Kasumi-1 (cell line): ENCODE measurements at places on chromosomes 2 and 18.

DNA sequence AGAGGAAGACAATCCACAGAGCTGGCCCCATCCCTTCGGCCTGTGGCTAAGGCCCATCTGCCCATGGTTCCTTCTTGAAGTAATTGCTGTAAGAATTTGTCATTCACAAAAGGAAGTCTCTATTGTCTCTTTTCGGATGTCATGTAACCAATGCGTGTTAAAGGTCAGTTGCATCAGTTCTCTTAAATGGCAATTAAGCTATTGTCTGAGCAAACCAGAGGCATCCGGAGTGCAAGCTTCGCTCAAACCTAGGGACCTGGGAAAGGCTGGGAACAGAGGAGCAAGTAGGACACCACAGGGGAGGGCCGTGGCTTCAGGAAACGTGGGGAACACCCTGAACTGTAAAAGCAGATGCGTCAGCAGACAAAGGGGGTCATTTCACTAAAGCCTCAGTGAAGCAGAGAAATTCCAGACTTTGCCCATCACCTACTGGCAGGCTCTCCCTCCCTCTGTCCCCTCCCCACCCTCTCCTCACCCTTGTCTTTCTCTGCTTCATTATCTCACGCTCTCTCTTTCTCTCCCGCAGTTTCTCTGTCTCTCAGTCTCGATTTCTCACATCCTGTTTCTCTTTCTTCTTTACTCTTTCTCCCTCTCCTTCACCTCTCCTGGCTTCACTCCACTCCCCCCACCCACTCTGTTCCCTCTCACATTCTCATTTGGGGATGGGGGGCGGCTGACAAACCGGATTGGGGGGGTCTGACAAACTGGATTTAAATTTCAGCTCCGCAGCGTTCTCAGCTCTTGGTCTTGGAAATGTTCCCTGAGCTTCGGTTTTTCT lies 204.6 kb upstream of the TNP1 start:
- no peak for DNase-seq

- no peak for DNase-seq
Observed at GRCh38 chr18:9862686-9863085, 23.1 kb upstream of the TXNDC2 start.

DNA sequence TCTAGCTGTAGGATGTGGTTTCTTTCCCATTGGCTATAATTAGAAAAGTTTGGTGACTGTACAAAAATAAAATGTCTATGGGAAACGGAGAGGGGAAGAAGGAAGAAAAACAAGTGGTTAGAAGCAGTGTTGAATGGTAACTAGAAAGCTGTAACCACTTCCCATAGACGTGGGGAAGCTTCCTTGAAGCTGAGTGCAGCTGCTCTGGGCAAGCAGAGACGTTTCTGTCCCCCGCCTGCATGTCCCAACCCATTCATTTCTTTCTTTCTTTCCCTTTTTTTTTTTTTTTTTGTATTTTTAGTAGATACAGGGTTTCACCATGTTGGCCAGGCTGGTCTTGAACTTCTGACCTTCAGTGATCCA lies 367.8 kb upstream of the HS6ST1 start:
- DNase-seq, result peak; percentile 76

GRCh38 chr2:236803621-236804020 lies 234.0 kb downstream of the ACKR3 start:
- DNase-seq, result no peak

- DNase-seq, result peak; percentile 38
Observed at GRCh38 chr2:143078104-143078503, 51.1 kb upstream of the ARHGAP15 start.

- DNase-seq, result no peak
Observed at GRCh38 chr18:66129248-66129647, 378.4 kb downstream of the CDH7 start.

DNA sequence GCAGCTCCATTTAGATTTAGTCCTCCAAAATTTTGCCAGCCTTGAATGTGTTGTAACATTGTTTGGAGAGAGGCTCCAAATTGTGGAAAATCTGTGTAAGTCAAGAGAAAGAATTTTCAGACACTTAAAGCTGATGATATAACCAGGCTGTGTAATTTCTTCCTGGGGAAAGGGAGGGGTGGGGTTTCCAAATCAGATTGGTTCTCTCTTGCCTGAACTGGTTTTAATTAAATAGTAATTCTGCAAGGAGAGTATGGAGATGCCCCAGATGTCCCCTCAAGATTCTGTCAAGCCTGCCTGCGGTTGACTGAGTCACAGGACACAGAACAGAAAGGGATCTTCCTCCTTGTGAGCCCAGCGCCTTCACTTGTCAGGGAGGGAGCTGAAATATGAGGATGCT lies 54.5 kb downstream of the C18orf63 start:
- DNase-seq, result peak; percentile 29

DNA sequence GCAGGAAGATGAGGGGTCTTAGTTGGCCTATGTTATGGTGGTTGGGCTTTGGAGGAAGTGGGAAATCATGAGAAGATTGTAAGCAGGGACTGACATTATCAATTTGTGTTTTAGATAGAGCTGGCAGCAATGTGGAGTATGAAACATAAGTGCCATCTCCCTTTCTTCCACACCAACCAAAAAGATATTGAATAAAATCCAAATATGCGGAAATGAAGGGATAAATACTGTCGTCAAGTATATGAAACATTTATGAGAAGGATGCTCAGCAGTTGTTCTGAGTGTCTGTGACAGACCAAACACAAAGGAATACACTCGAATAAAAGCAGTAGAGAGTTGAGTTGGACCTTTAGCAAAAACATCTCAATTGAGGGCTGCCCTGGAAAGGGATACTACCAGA lies 1090.0 kb upstream of the ZEB2 start:
- no peak for DNase-seq

- DNase-seq, result no peak
Observed at GRCh38 chr2:176960061-176960460, 252.5 kb upstream of the HNRNPA3 start.

DNA sequence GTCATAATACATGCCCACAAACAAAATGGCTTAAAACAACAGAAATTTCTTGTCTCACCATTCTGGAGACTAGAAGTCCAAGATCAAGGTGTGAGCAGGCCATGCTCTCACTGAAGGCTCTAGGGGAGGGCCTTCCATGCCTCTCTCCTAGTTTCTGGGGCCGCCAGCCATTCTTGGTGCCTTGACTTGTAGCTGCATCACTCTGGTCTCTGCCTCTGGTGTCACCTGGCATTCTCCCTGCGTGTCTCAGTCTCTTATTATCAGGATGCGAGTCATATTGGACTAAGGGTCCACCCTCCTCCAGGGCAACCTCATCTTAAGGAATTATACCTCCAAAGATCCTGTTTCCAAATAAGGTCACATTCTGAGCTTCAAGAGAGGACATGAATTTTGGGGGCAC lies 76.1 kb downstream of the KCNF1 start:
- no peak for DNase-seq

- DNase-seq, result no peak
Observed at GRCh38 chr2:129299338-129299737, 680.1 kb upstream of the RAB6C start.

- no peak for DNase-seq
Observed at GRCh38 chr18:32777049-32777448, 4.2 kb upstream of the KLHL14 start.
